ENCODE measurements at places on chromosomes 16 and 17. TPM values are rescaled to one million over a fixed set of nuclear protein-coding genes. Genes with fewer than 3 reads are reported as not detected.

DNA sequence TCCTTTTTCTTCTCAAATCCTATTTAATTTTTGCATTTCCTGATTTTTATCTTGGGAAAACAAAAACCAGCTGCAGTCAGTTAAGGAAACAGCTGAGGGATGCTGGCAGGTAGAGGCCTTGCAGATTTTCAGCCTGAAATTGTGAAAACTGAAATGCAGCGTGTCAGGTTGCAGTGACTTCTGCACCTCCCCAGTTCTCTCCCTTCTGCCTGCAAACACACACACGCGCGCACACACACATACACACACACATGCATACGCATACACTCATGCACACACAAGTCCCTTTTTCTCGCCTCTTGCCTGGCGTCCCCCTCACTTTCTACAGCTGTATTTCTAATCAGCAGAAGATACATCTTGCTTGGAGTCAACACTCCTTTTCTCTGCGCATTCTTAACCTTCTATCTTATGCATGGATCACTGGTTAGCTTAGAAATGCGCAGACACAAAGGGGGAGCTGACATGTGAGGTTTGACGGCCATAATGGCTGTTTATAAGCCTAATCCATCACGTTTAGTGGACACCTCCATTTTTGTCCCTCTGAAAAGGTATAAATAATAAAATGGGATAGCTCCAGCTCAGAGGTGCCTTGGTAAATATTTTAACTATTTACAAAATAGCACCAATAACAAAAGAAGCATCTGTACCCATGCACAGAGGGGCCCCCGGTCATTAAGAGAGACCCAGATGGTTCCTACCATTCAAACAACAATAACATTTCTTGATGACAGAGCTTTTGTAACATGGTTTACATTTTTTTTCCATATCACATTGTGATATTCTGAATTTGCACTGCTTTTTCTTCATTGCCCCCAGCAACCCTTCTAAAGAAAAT is 392.1 kb upstream of the SALL1 start:
- DNase-seq, result no peak

DNA sequence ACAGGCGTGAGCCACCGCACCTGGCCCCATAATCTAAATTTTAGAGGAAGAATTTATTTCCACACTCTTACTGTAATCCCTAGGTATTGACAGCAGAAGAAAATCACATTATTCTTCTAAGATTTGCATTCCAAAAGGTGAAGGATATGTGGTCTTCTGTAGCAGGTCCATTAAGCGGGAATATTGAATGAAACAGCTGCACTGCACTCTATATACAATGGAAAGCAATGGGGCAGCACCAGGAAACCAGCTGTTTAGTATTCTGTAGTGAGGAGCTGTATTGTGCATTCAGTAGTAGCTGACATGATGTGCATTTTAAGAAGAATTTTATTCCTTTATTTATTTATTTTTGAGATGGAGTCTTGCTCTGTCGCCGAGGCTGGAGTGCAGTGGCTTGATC is 49.6 kb downstream of the PSMD12 start:
- DNase-seq, result no peak

DNA sequence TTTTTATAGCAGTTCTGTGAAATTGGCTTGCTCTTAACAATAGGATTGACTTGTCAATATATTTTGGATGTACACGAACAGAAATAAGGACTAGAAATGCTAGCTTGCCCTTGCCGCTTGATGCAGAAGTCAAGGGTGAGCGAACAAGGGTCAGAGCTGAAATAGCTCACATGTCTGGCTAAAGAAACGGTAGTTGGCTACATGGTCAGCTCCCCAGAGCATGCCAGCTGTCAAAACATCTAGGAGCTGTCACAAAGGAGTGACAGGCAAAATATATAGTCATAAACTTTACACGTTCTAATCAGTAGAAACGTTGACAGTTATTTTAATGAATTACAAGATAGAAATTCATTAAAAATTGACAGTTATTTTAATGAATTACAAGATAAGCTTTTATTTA is 2.9 kb upstream of the MEIOB start:
- no peak for DNase-seq

- DNase-seq, result no peak
These were observed 11.7 kb downstream of the CAVIN1 start for GRCh38 chr17:42411361-42411760.

- no peak for DNase-seq
These were observed 239.1 kb downstream of the SEC14L1 start for GRCh38 chr17:77379832-77380231.

DNA sequence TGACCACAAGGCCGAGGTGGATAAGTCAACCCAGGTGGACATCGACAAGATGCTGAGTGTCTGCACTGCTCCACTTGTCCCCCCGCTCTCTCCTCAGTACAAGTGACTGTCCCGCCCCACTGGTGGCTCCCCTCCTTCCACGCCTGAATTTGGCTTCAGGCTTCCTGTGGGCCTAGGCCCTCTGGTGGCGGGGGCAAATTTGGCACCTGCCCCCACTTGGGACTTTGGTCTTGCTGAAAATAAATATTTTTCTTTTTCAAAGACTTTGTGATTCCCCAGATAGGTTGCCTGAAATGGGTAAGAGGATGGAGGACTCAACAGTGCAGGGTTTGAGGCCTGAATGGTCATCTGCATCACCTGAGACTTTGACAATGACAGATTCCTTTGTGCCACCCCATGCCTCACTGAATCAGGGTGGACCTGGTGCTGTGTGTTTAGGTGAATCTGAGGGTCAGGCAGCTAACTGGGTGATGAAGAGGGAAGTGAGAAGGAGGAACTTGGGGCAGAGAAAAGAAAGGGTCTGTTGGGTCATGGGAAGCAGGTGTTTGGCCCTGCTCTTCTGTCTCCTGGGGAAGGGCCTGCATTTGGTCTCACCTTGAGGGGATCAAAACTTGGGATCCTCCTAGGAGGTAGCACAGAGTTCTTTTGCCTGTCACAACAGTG is 2.0 kb downstream of the C16orf86 start:
- DNase-seq, result no peak

The MRC2 gene
- 86.4 TPM for total RNA-seq

GRCh38 chr17:56983366-56983765 is 5.4 kb downstream of the SCPEP1 start:
- DNase-seq, result no peak

DNA sequence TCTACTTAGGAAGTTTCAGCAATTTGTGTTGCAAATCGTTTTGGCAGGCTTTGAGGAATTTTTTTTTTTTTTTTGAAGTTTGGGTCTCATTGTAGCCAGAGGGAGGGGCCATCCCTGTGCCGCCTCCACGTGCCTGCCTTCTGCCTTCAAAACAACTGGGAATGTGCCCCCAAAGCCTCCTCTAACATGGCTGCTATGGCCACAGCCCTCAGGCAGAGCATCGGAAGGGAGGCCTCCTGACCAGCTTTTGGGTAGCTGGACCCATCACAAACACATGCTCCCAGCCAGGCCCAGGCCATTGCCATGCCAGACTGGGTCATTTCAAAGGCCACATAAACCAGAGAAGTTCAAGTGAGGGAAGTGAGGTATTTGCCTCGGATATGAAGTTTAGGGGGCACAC is 21.5 kb downstream of the C16orf82 start:
- no peak for DNase-seq

- DNase-seq, result peak; percentile 10
These were observed 383.0 kb upstream of the PMFBP1 start for GRCh38 chr16:72554935-72555334.

DNA sequence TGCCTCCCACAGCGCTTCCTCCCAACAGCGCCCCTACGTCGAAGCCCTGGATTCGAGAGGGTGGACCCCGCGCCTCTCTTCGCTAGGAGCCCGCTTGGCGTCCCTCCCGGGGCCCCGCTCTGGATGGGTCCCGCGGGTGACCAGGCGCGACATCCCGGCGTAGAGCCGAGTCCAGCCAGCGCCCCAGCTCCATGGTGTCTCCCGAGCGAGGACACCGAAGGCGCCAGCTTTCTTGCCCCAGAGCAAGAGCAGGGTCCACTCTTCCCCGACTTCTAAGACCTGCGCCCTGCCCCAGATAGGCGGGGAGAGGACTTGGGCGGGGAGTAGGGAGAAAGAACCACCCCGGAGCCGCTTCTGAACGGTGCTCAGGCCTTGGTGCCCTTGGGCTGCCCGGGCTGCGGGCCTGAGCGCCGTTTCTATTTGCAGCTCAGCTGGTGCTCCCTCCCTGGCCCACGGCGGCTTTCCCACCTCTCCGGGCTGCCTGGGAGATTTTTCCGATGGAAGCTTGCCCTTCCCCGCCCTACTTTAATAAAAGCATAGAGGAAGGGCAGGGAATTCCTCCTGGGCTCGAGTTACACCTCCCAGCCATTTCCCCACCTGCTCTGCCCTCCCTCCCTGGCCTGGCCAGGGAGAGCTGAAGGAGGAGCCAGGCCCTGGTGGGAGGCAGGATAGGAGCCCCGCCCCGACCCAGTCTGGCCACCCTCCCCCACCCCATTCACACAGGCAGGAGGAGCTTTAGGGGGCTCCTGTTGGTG is 1.8 kb downstream of the MMP15 start:
- DNase-seq, result peak; percentile 35

- DNase-seq, result no peak
These were observed 168.0 kb downstream of the AHSP start for GRCh38 chr16:31695667-31696066.

DNA sequence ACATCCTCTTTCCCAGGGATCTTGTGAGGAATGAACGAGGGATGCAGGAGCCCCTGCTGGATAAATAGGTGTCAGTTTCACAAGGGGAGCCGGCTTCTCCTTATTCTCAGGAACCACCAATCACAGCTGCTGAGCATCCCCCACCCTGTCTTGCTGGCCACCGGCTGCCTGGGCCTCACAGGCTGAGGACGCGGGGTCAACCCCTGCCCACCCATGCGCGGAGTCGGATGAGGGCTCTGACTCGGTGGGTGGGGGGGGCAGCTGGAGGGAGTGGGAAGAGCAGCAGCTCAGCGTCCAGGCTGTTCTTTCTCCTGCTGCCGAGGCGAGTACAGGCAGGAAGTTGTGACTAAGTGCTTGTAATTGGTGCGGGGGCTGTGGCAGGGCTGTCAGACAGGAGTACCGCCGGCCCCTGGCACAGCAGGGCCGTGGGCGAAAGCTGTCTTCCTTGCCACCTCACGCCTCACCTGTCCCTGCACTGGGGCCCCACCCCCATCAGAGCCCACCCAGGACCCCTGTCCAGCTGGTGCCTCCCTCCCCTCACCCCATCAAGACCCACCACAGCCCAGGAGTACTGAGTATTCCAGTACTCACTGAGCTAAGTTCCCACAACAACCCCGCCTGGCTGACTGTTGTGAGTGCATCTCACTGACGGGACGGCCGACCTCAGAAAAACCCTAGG is 11.0 kb upstream of the DPEP1 start:
- peak; percentile 91 for DNase-seq

- no peak for DNase-seq
These were observed 667 bp downstream of the FSCN2 start for GRCh38 chr17:81528651-81529436.

- no peak for DNase-seq
These were observed 5.3 kb upstream of the KAT7 start for GRCh38 chr17:49783071-49783715.

The ABCA10 gene
- total RNA-seq, result 0.06 TPM

GRCh38 chr17:4785311-4786105 is 656 bp downstream of the VMO1 start:
- no peak for DNase-seq

DNA sequence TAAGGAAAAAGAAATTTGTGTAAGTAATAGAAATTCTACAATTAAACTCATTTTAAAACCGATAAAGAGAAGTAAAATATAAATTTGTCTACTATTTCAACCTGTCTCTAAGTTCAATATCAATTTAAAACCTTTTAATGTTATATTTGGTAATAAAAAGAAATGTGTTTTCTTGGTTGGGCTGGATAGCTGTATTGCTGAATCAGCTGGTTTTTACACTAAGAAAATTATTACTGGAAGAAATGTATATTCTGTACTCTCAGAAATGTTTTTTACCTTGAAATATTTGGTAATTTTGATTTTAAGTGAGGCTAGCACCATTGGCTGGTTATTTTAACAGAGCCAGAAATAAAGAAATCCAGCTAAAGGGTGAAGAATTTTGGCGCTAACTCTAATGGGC is 87.1 kb upstream of the CNTNAP4 start:
- no peak for DNase-seq

GRCh38 chr16:4936991-4937781 is at the start of gene PPL:
PPL (minus strand) TSS chr16:4937148; CDS start chr16:4937045, 103 bp downstream.
- no peak for DNase-seq

- DNase-seq, result no peak
These were observed 14.0 kb downstream of the CARD14 start for GRCh38 chr17:80183581-80184422.

- no peak for DNase-seq
These were observed 348.1 kb downstream of the FOXL1 start for GRCh38 chr16:86926181-86927094.

DNA sequence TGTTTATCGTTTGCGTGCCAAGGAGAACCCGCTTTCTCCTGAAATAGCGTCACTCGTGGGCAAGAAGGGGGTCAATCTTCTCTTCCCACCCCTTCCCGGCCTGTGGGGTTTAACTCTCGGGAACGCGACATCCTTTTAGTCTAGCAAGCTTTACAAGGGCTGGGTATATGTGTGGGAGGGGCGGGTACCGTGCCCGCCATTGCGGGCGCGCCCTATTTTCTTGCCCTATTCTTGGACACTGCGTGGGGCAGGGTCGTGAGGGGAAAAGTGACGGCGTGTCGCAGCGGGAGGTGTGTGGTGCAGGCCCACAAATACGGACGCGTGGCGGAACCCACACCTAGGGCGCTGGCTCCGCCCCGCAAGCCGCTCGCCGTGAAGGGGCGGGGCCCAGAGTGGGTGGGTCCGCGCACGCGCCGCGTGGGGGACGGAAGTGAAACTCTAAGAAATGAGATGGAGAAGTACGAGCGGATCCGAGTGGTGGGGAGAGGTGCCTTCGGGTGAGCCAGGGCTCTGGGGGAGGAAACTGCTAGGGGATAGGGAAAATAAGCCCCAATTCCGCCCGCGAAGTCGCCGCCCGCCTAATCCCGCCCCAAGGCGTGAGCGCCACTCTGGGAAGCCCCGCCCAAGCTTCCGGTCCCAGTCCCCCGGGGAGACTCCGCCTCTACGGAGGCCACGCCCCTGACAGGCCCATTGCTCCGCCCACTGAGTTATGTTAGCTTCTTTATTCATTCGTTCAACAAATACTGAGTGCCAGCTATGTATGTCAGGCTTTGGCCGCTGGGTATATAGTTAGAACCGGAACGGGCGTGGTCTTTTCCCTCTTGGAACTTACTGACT is at the start of gene NEK8:
Gene NEK8 (plus strand): TSS at position 425 of the 837 bp plus-strand sequence. CDS start 26 bp downstream, at position 451.
- DNase-seq, result peak; percentile 94

DNA sequence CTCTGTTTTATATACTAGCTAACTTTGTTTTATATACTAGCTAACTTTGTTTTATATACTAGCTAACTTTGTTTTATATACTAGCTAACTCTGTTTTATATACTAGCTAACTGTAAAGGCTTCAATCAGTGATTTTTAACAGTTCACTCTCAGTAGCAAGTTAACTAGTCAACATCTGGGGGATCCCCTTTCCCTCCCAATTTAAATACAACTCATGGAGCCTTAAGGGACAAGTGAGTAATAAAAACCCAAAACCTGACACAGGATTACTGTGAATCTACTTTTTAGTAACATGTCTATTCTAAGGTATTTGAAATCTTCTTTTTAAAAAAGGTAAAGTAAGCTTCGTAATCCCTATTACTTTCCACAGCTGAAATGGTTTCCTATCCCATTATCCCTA is 32.2 kb downstream of the FAM222B start:
- DNase-seq, result no peak

The SNAI3 gene
- not detected for total RNA-seq

- peak; percentile 10 for DNase-seq
These were observed 579.7 kb downstream of the CDH13 start for GRCh38 chr16:83206426-83206825.
